ENCODE measurements at places on chromosomes 7 and 10. TPM values are rescaled to one million over a fixed set of nuclear protein-coding genes. Genes with fewer than 3 reads are reported as not detected.

DNA sequence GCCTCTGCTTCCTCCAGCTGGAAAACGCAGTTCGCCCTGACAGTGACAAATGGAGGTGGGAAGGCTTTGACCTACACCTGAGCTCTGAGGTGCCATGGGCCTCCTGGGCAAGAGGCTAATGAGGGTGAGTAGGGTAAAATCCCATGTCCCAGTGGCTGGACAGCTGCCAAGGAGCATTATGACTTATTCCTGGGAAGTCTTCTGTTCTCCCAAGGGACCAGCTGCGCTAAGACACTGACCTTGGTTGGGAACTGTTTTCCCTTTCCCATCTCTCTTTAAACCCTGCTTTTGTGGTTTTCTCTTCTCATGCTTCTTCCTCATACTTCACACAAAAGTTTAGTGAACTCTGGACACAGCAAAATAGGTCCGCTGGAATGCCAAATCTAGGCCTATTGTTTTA lies 72.6 kb downstream of the COPG2 start:
- no peaks in the 10 kb centered on the region for H3K27me3 ChIP-seq
- no peak for DNase-seq
- no peak overlapping the region for H3K27ac ChIP-seq
- H3K36me3 ChIP-seq: peaks cover 11% of the 10 kb centered on the region
- no peak overlapping the region for H3K4me3 ChIP-seq

GRCh38 chr7:112292162-112292561 lies 85.7 kb downstream of the ZNF277 start:
- no peak for DNase-seq
- H3K4me3 ChIP-seq: no peak overlapping the region
- H3K4me1 ChIP-seq: peaks cover 5% of the 10 kb centered on the region
- no peak overlapping the region for H3K27ac ChIP-seq
- no peaks in the 10 kb centered on the region for H3K27me3 ChIP-seq

- no peak overlapping the region for H3K27ac ChIP-seq
- no peak for DNase-seq
- peaks cover 13% of the 10 kb centered on the region for H3K36me3 ChIP-seq
- H3K4me3 ChIP-seq: no peak overlapping the region
Measured at GRCh38 chr7:36644625-36645422, 79.5 kb downstream of the AOAH start.

- no peaks in the 10 kb centered on the region for H3K4me1 ChIP-seq
- no peaks in the 10 kb centered on the region for H3K36me3 ChIP-seq
- no peak overlapping the region for H3K4me3 ChIP-seq
Measured at GRCh38 chr10:127310923-127311322, 114.5 kb upstream of the INSYN2A start.

- H3K36me3 ChIP-seq: no peaks in the 10 kb centered on the region
- H3K4me1 ChIP-seq: no peaks in the 10 kb centered on the region
- no peak overlapping the region for H3K27ac ChIP-seq
- H3K27me3 ChIP-seq: peaks cover 10% of the 10 kb centered on the region
- no peak overlapping the region for H3K4me3 ChIP-seq
Measured at GRCh38 chr7:39453743-39454355, 112.4 kb upstream of the YAE1 start.

DNA sequence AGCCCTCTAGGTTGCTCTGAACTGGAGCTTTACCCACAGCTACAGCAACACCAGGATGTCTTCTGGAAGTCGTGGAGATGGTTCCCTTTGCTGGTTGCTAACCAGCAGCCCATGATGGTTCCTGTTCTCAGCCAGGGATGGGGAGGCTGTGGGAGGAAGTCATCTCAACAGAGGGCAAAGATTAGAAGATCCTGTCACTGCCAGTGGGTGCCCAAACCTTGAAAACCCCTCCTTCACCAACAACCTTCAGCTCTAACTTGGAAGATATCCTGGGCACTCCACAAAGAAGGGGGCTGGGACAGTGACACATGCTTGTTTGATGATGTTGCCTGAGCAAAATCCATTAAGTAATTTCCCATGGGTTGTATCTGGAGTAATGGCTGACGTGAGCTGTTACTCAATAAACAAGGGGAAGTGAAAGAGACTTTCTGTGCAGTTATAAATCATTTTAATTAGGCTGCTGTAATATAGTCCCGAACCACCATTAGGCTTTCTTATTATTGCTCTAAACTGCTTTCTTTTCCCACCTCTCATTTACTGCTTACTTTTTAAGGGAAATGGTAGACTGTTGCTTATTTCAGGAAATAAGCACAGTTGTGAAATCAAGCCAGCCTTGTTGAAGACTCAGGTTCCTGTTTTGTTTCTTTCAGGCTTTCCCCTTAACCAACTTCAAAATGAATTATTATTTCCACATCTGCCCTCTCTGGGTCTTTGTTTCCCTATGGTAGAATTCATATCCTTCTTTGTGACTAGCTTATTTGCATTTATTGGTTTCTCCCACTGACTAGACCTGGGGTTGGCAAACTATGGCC lies 124.8 kb downstream of the PPP1R17 start:
- H3K27ac ChIP-seq: no peak overlapping the region
- no peaks in the 10 kb centered on the region for H3K27me3 ChIP-seq
- no peak overlapping the region for H3K4me3 ChIP-seq

DNA sequence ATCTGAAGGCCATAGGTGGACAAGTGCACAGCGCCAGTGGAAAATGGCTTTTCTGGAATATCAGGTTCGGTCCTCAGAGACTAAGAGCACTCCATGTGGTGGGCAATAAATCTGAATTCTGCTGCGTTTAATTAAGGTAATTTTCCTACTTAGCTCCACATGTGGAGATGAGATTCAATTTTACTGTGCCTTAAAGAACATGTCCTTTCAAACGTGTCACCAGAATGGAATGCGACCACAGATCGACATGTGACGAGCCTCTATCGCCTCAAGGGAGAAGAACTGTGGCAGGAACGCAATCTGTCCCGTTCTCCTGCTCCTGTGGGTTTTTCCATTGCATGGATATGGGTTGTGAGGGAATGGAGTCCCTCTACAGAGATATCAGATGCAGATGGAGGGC lies 205.3 kb upstream of the ZNF32 start:
- no peaks in the 10 kb centered on the region for H3K27me3 ChIP-seq
- H3K4me1 ChIP-seq: peaks cover under 1% of the 10 kb centered on the region
- no peak overlapping the region for H3K4me3 ChIP-seq

PNLIP gene
- total RNA-seq: not detected

- peaks cover 3% of the 10 kb centered on the region for H3K27me3 ChIP-seq
Measured at GRCh38 chr7:20107582-20107981, 109.6 kb downstream of the MACC1 start.

LIPJ gene
- not detected for total RNA-seq

MYPN gene
- not detected for total RNA-seq

AKR1C1 gene
- 0.21 TPM for total RNA-seq

MRC1 gene
- not detected for total RNA-seq

SOSTDC1 gene
- not detected for total RNA-seq

DNA sequence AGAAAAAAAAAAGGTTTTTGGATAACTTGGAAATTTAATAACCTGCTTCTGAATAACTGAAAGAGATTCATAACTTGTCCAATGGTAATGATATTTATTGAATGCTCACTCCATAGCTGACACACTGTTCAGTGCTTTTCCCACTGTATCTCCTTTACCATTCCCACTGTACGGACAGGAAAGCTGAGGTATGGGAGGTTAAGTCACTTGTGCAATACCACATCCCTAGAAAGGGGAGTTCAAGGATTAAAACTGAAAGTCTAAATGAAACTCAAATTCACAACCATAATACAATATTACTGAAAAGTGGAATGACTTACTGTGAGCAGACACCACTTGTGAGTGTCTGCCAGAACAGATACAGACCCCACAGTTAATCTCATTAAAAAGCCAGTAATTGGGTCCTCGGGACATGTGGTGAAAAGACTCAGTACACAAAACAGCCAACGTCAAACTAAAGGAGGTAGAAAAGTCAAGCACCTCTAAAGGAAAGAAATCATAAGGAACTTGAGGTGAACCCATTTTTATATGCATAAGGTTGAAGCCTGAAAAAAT lies 13.8 kb upstream of the RHOBTB1 start:
- no peak for DNase-seq
- H3K4me3 ChIP-seq: no peak overlapping the region
- no peaks in the 10 kb centered on the region for H3K36me3 ChIP-seq
- peaks cover 6% of the 10 kb centered on the region for H3K27me3 ChIP-seq
- H3K4me1 ChIP-seq: no peaks in the 10 kb centered on the region
- H3K27ac ChIP-seq: no peak overlapping the region

GRCh38 chr7:15248514-15248913 lies 313.3 kb downstream of the AGMO start:
- no peak for DNase-seq
- H3K4me3 ChIP-seq: no peak overlapping the region
- H3K36me3 ChIP-seq: no peaks in the 10 kb centered on the region
- H3K27me3 ChIP-seq: no peaks in the 10 kb centered on the region

GRCh38 chr10:662686-663465 lies 26.6 kb downstream of the DIP2C start:
- no peak overlapping the region for H3K27ac ChIP-seq
- no peaks in the 10 kb centered on the region for H3K36me3 ChIP-seq
- peaks cover 25% of the 10 kb centered on the region for H3K27me3 ChIP-seq
- no peak for DNase-seq
- H3K4me1 ChIP-seq: peaks cover 5% of the 10 kb centered on the region

- H3K27ac ChIP-seq: no peak overlapping the region
- DNase-seq: no peak
- no peak overlapping the region for H3K4me3 ChIP-seq
- H3K36me3 ChIP-seq: no peaks in the 10 kb centered on the region
- H3K27me3 ChIP-seq: peaks cover 4% of the 10 kb centered on the region
Measured at GRCh38 chr10:126670895-126671261, 385 bp upstream of the C10orf90 start.

GRB10 gene
- 2.5 TPM for total RNA-seq

H2BK1 gene
- total RNA-seq: not detected

- no peaks in the 10 kb centered on the region for H3K4me1 ChIP-seq
- no peak for DNase-seq
- no peaks in the 10 kb centered on the region for H3K36me3 ChIP-seq
- no peak overlapping the region for H3K27ac ChIP-seq
Measured at GRCh38 chr10:60459701-60460457, 70.2 kb upstream of the ANK3 start.

- H3K36me3 ChIP-seq: no peaks in the 10 kb centered on the region
- H3K27me3 ChIP-seq: peaks cover 87% of the 10 kb centered on the region
- peaks cover 37% of the 10 kb centered on the region for H3K4me1 ChIP-seq
- no peak for DNase-seq
- H3K4me3 ChIP-seq: no peak overlapping the region
- H3K27ac ChIP-seq: no peak overlapping the region
Measured at GRCh38 chr10:117168729-117169128, 28.6 kb upstream of the KCNK18 start.

NME8 gene
- not detected for total RNA-seq

GRCh38 chr7:94332571-94332970 lies 62.1 kb upstream of the COL1A2 start:
- no peak overlapping the region for H3K27ac ChIP-seq
- H3K4me3 ChIP-seq: no peak overlapping the region

DNA sequence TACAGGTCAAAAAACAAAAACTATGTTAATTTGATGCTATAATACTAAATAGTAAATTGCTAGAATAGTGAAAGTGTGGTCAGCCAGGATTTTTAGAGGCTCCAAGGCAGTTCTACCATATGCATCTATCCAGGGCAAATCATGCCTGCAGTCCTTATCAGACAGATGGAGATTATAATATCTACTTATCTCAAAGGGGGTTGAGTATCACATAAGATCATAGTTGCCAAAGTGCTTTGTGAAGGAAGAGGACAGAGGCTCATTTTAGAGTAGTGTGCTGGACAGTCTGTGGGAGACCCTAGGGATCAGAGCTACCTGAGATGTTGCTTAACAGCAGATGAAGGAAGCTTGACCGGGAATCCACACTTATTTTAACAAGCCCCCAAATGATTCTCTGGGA lies 3.2 kb downstream of the ICA1 start:
- no peak overlapping the region for H3K4me3 ChIP-seq
- H3K4me1 ChIP-seq: peaks cover 8% of the 10 kb centered on the region
- H3K27me3 ChIP-seq: peaks cover 47% of the 10 kb centered on the region
- no peak overlapping the region for H3K27ac ChIP-seq

- no peaks in the 10 kb centered on the region for H3K27me3 ChIP-seq
- H3K27ac ChIP-seq: no peak overlapping the region
- H3K4me3 ChIP-seq: no peak overlapping the region
Measured at GRCh38 chr10:120517881-120518484, 61.0 kb downstream of the PLPP4 start.
